AG04449 (cell line): ENCODE measurements at places on chromosomes 11 and 22.

GRCh38 chr11:129242855-129243254, 50.7 kb upstream of the ARHGAP32 start:
- no peak for DNase-seq

- DNase-seq: no peak
Observed at GRCh38 chr22:43060183-43060582, 29.0 kb downstream of the TTLL1 start.

- no peak for DNase-seq
Observed at GRCh38 chr11:23201936-23202522, 341.8 kb upstream of the CCDC179 start.

DNA sequence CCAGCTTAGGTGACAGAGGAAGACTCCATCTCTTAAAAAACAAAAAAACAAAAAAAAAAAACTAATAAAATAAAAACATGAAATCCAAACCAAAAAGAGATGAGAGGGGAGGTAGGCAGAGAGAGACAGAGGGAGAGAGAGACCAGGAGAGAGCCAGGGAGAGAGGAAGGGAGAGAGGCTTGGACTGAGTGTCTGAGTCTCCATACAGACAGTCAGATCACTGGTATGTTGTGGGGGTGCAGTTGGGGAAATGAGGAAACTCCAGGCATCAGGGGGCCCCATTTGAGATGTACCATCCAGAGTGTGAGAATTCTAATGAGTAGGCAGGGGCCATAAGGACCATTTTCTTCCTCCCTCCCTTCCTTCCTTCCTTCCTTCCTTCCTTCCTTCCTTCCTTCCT, 53.1 kb upstream of the SEPTIN5 start:
- DNase-seq: no peak

DNA sequence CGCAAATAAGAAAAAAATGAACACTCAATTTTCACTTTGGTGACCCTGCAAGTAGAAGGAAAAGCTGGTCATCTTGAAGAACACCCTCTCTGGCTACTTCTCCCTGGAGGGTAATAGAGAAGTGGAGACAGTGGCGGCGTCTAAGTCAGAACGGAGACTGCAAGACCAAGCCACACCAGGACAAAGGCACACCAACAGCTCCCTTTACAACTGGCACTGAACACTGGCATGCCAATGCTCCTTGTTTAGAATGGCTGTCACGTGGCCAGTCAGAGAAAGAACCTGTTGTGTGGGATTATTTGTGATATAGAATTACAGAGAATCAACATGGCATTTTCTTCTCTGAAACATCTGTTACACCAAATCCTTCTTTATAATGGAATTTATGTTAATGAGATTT, 61.3 kb upstream of the YPEL1 start:
- no peak for DNase-seq

DNA sequence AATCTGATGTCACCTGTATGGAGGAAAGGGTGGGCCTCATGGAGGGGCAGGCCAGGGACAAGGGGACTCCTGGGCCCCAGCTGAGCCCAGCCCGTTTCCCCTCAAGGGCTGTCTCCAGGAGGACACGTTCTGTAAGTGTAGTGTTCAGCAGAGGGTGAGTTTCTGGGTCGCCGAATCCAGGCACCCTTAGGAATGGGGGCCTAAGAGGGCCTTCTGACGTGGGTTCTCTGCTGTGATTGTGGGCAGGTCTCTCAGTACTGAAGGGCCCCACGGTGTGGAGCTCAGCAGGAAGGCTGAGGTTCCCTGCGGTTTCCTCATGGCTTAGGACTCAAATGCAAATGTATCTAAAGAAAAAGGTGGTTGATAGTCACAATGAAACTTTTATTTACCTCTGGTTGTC, 6.5 kb downstream of the PTDSS2 start:
- no peak for DNase-seq

DNA sequence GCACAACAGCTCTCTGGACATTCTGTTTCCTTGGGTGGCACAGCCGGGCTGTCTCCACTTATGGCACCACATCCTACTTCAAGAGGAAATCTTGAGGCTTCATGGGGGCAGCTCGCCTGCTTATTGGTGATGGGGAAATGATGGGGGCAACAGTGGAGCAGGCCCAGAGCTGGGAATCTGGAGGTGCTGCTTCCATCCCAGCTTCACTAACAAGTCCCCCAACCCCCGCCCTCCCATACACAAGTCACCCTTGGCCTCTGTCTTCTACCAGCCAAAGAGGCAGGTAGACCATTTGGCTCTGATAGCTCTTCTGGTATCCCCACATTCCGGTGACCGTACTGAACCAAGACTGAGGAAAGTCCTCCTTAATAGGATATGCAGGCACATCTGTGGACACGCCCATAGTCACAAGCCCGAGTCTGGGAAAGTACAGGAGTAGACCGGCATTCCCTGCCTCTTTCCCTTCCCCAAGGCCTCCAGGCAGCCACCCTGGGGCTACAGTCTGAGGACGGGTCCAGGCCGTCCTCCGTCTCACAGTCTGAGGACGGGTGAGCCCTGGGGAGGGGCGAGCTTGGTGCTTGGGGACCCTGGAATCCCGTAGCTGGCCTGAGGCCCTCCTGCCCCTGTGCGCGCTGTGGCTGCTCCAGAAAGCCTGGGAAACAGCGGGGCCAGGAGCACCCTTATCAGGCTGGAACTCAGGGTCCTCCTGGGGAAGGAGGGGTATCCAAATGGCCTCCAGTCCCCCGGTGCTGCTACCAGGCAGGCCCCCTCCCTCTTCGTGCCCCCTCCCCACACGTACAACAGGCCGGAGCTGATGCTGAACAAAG, 145.6 kb downstream of the FEZ1 start:
- no peak for DNase-seq
